ENCODE measurements at places on chromosomes 3 and 15.

- no peak for DNase-seq
Observed at GRCh38 chr3:113070072-113070640, 79.4 kb downstream of the GTPBP8 start.

DNA sequence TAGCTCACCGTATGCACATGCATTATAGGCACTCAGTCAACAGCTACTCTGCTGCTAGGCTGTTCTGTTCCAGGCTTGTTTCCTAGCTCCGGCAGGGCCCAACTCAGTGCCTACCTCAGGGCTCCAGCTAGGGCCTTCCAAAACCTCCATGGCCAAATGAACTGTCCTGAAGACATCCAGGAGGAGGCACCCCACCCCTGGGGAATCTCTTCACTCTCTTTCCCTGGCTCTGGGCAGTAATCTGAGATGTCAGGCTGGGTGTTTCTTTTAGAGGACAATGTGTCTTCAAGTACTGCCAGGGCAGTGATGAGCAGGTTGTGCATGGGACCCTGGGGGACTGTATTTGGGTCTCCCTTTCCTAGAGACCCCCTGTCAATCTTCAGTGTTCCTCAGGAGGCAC lies 38.3 kb upstream of the TPM1 start:
- peak; percentile 67 for DNase-seq

DNA sequence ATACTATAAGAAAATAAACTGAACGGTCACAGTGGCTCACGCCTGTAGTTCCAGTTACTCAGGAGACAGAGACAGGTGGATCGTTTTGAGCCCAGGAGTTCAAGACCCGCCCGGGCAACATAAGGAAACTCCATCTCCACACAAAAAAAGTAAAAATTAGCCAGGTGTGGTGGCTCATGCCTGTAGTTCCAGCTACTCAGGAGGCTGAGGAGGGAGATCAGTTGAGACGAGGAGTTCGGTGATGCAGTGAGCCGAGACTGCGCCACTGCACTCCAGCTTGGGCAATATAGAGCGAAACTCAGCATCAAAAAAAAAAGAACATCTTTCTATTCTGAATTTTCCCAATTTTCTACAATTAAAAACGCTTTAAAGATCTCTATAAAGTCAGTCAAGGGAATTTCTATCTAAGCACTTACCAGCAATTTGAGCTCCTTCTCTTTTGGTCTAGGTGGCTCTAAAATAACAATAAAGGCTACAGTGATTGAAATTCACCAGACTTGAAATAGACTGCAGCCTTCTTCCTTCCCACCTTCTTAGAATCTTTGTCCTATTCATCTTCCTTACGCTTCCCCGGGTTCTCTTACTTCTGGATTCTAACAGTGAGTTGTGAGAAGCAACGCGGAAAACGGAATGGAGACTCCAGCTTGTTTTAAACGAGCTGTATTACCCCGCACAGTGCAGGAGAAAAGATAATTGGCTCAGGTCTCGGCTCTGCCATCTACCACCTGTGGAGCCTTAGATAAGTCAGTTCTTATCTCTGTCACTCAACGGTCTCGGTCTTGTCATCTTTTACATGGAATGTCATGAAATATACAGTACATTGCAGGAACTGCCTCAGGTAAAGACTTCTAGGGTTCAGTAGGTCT lies 812 bp upstream of the SEC62 start:
- DNase-seq: peak; percentile 41

DNA sequence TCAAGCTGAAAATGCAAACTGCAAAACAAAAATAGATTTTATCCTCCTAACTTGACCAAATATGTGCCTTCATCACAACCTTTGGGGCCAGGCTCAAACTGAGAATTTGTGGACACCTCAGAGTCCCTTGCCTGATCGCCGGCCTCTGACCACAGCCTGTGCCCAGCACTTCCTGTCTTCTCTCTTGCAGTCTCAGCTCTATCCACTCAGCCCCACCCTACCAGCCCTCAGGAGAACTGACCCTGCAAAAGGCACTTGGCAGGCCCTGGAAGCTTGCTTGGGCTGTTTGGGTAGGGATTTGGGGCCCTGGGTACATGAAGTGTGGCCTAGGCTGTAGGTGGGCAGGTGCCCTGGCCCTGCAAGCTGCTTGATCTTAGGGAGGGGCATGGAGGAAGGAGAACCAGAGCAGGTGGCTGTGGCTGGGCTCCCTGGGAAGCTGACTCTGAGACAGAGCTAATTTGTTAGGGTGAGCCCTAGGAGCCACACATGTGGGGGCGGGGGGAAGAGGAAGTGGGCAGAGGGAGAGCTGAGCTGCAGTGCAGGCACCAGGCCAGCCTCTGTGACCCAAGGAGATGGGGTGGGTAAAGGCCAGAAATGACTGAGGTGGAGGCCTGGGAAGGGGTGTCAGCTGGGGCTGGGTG lies 8.6 kb downstream of the CLEC3B start:
- no peak for DNase-seq

- no peak for DNase-seq
Observed at GRCh38 chr3:3068358-3068881, 41.8 kb downstream of the IL5RA start.

- DNase-seq: no peak
Observed at GRCh38 chr15:92933831-92934230, 33.7 kb downstream of the CHD2 start.

- no peak for DNase-seq
Observed at GRCh38 chr15:67843571-67844387, 3.9 kb upstream of the RNU6-1 start.

- DNase-seq: no peak
Observed at GRCh38 chr3:89649431-89649830, 542.0 kb downstream of the EPHA3 start.

- DNase-seq: peak; percentile 78
Observed at GRCh38 chr3:158094235-158095110, 11.7 kb downstream of the SHOX2 start.

DNA sequence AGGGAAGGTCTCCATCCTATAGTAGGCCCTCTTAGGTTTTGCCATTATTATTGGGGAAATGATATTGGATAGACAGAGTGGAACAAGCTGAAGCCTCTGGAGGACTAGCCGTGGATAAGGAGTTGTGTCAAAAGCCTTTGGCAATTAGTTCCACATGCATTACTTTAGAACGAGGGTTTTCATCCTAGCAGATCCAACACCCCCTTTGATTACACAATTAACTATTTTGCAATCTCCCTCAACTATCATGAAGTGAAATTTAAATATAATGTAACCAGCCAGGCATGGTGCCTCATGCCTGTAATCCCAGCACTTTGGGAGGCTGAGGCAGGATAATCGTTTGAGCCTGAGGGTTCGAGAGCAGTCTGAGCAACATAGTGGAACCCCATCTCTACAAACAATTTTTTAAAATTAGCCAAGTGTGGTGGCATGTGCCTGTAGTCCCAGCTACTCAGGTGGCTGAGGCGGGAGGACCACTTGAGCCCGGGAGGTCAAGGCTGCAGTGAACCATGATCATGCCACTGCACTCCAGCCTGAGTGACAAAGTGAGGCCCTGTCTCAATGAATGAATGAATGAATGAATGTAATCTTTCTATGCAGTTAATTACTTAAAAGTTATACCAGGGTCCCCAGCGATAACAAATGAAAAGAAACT lies 56.8 kb downstream of the PXYLP1 start:
- no peak for DNase-seq

DNA sequence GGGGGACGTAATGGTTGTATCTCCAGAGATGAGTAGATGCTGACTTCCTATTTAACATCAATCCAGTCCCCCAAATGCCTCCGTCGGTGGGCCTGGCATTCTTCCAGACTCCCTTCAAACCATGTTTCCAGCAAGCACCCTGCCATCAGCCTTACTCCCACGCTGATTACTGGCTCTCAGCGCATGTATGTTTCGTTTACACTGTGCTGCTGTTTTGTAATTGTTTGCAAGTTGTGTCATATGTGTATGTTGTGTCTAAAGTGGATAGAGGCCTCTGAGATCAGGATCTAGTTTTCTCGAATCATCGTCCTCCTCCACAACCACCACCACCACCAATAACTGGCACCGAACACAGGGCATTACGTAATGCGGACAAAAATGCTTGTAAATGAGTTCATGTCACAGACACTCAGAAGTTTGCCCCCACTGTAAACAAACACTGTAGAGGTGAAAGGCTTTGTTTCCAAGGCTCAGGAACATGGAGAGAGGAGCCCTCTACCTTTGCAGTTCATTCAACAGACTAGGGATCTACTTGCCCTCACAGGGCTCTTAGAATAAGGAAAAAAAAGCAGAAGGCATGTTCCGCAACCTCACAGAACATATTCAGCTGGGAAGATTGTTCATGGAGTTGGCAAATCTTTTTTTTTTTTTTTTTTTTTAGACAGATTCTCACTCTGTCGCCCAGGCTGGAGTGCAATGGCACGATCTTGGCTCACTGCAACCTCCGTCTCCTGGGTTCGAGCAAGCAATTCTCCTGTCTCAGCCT lies 46.1 kb upstream of the SEMA4B start:
- DNase-seq: no peak

- DNase-seq: peak; percentile 40
Observed at GRCh38 chr3:54321520-54321919, 199.2 kb downstream of the CACNA2D3 start.

- peak; percentile 68 for DNase-seq
Observed at GRCh38 chr15:25508369-25509002, 69.7 kb upstream of the UBE3A start.

DNA sequence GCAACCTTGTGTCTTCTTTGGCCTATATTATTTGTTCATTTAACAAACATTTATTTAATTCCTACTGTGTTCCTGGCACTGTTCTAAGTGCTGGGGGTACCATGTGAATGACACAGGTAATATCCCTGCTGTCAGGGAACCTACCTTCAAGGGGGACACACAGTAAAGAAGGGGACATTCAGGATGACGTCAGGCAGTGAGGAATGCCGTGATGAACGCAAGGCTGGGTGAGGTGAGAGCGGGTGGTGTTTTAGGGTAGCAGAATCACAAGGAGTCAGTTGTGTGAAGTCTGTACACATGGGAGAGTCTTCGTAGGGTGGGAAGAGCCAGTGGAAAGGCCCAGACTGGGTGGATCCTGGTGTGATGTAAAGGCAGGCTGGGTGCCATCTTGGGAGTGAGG lies 1.7 kb upstream of the FAM107A start:
- no peak for DNase-seq

DNA sequence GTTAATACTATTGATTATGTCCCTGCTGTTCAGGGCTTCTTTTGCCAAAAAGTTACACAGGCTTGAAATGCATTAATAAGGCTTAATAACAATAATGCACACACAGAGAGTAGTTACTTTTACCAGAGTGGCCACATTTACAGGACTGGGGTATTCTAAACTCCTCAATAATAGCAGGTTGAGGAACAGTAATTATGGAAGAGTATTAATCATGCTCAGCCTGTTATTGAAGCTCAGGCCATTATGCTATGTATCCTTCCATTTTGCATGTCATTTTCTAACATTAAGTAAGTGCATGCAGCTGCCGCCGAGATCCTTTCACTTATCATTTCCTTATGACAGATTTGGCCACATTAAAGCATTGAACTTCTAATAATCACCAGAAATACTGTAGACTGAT lies 5.7 kb downstream of the ARRDC4 start:
- no peak for DNase-seq

- DNase-seq: no peak
Observed at GRCh38 chr15:62841891-62842559, 200.5 kb upstream of the TPM1 start.

GRCh38 chr3:11631820-11632219 lies 11.9 kb downstream of the VGLL4 start:
- DNase-seq: no peak

GRCh38 chr15:58362262-58362922 lies 69.4 kb upstream of the LIPC start:
- no peak for DNase-seq

- no peak for DNase-seq
Observed at GRCh38 chr15:40142428-40142827, 18.4 kb upstream of the BUB1B start.

GRCh38 chr3:173886-174285 lies 22.7 kb upstream of the CHL1 start:
- DNase-seq: no peak

- no peak for DNase-seq
Observed at GRCh38 chr3:149648525-149648924, 9.3 kb downstream of the WWTR1 start.

DNA sequence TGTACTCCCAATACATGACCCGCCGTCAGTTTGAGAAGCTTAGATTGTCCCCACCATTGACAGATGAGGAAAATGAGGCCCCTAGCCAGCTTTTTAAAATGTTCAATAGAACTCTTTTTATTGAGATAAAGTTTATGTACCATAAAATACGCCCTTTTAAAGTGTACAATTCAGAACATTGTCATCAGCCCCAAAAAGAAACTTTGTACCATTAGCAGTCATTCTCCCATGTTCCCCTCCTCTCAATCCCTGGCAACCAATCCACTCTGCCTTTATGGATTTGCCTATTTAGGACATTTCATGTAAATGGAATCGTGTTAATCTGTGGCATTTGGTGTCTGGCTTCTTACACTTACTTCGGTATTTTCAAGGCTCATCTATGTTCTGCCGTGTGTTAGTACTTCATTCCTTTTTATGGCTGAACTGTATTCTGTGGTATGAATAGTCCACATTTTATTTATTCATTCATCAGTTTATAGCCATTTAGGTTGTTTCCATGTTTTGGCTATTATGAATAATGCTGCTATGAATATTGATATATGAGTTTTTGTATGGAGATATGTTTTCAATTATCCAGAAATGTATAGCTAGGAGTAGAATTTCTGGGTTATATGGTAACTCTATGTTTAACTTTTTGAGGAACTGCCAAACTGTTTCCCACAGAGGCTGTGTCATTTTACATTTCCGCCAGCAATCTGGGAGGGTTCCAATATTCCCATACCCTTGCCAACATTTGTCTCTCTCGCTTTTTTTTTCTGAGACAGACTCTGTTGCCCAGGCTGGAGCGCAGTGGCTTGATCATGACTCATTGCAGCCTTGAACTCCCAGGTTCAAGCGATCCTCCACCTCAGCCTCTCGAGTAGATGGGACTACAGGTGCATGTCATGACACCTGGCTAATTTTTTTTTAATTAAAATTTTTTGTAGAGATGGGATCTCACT lies 15.3 kb upstream of the PTPN23 start:
- no peak for DNase-seq

- peak; percentile 91 for DNase-seq
Observed at GRCh38 chr3:49534581-49535441, 19.5 kb upstream of the BSN start.

- no peak for DNase-seq
Observed at GRCh38 chr3:9247941-9248521, 1.4 kb downstream of the SRGAP3 start.

- DNase-seq: peak; percentile 37
Observed at GRCh38 chr15:101358895-101359294, 63.8 kb upstream of the SNRPA1 start.

DNA sequence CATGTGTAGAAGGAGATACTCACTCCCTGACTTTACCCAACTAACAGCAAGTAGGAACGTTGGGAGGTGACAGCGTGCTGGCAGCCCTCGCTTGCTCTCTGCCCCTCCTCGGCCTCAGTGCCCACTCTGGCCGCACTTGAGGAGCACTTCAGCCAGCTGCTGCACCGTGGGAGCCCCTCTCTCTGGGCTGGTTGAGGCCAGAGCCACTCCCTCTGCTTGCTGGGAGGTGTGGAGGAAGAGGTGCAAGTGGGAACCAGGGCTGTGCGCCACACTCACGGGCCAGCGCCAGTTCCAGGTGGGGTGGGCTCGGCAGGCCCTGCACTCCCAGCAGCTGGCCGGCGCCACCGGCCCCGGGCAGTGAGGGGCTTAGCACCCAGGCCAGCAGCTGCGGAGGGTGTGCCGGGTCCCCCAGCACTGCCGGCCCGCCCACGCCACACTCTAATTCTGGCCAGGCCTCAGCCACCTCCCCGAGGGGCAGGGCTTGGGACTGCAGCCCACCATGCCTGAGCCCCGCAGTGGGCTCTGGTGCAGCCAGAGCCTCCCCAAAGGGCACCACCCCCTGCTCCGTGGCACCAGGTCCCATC lies 68.4 kb upstream of the FRMD4B start:
- DNase-seq: no peak

- no peak for DNase-seq
Observed at GRCh38 chr15:79402136-79402535, 30.0 kb upstream of the MINAR1 start.
